ENCODE measurements at places on chromosomes 3 and 15. TPM values are rescaled to one million over a fixed set of nuclear protein-coding genes. Genes with fewer than 3 reads are reported as not detected.
A peak's percentile ranks its signal among the peaks of the same experiment; 100 is the strongest.

GRCh38 chr3:101010296-101010695, 17.1 kb upstream of the ABI3BP start:
- no peak for DNase-seq

- no peak for DNase-seq
Observed at GRCh38 chr3:100776746-100777145, 67.5 kb downstream of the TFG start.

DNA sequence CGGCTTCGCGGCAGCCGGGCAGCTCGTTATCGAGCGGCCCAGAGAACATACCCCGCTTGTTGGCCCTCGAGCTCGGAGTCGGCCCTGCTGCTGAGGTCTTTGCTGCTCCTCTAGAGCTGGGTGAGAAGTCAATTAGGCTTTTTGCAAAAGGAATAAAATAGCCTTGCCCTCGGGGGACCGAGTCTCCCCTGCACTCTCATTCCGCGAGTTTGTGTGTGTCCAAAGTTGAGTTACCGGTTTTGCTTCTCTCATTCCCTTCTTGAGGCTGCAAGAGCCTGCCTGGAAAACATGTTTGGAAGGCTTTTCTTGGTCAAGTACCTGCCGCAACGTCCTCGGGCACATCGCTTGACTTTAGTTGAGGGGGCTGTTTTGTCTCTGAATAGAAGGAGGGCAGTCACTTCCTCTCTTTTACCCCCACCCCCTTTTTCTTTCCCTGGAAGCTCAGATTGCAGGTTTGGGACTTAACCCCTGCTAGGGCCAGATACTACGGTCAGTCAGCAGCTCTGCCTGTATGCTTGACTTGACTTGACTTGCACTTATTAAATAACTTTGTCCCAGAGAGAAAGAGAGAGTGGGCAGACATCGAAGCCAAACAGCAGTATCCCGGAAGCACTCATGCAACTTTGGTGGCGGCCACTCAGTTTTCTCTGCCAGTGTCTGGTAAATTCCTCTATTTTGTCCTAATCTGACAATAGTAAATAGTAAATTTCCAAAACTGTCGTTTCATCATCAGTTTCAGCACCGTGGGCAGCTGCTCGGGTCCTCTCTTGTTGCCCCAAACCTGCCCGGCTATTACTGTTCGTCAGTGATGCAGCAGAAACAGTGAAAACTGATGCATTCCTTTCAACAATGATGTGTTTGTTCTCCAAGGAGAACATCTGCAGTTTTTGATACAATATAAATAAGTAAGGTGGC, 609 bp downstream of the RNF13 start:
- DNase-seq, result no peak

The GATM gene
- total RNA-seq, result 56.4 TPM

The CFAP92 gene
- 0.27 TPM for total RNA-seq

GRCh38 chr15:74787251-74788041, 5.6 kb downstream of the CSK start:
- peak; percentile 73 for DNase-seq

The GOLGA8S gene
- 0.40 TPM for total RNA-seq

The C3orf85 gene
- total RNA-seq, result not detected

DNA sequence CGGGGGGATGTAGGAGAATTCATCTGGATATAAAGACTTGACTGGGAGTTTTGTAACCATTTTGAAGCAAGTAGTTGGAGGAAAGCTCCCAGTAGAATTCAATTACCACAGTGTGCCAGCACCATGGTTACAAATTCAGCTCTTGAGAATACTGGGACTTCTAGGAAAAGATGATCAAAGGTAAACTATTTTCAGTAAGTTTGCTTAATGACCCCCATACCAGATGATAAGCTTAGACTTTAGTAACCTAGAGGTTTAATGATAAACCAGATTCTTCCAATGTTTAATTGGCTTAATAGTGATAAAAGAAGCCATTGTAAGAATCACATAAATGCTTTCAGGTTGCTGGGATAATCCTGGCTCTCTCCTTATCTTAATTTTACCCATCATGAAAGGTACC, 22.3 kb downstream of the AP4E1 start:
- DNase-seq, result no peak

DNA sequence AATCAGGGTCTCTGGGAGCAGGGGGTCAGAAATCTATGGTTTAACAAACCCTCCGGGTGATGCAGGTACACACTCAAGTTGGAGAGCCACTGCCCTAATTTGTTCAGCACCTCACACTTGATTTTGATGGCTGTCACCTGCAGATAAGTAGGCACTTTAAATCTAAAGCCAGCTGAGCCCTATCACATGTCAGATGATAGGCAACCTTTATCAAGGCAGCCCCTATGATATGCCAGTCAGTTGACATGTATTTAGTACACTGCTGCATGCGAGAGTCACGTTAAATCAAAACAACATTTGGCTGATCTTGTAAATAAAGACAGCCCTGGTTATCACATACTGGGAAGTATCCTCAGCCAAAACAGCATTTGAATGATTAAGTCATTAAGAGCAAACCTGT, 104.4 kb upstream of the MCTP2 start:
- DNase-seq, result no peak

The ADAMTSL3 gene
- 9.2 TPM for total RNA-seq

DNA sequence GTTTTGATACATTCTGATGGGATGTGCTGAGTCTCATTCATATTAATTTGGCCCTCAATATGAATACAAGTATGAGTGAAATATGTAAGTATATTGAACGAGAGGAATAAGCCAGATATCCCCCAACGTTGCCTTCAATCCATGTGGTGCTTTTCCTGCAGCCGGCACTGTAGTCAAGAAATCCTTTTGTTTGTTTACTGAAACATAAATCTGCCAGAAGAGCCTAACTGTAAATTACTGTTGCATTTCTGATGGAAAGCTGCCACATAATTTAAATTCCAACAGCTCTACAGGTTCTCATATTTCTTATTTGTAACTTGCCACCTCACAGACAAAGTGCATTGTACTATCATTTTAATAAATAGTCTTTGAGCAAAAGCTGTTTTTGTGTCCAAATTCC, 314.0 kb downstream of the KBTBD8 start:
- DNase-seq, result no peak

DNA sequence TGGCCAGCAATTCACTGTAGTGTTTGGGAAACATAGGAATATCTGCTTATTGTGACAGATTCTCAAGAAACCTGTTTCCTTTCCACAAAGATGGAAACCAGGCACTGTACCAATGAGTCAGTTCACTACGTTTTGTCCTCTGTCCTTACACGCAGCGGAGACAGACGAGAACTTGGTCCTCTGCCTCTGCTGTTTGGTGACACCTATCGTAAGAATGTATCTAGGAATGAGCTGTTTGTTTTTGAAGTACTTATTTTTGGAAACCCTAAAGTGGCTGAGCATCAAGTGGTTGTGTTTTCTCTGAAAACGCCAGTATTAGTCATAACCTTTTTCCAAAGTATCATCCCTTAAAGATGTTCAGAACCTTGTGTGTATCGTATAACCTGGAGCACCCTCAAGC, 93.0 kb downstream of the PGPEP1L start:
- DNase-seq, result no peak

The CCDC13 gene
- total RNA-seq, result 0.17 TPM

The SYNPR gene
- total RNA-seq, result not detected

The NOX5 gene
- not detected for total RNA-seq

The FETUB gene
- not detected for total RNA-seq

GRCh38 chr3:160540551-160540950, 24.8 kb downstream of the KPNA4 start:
- DNase-seq, result no peak

DNA sequence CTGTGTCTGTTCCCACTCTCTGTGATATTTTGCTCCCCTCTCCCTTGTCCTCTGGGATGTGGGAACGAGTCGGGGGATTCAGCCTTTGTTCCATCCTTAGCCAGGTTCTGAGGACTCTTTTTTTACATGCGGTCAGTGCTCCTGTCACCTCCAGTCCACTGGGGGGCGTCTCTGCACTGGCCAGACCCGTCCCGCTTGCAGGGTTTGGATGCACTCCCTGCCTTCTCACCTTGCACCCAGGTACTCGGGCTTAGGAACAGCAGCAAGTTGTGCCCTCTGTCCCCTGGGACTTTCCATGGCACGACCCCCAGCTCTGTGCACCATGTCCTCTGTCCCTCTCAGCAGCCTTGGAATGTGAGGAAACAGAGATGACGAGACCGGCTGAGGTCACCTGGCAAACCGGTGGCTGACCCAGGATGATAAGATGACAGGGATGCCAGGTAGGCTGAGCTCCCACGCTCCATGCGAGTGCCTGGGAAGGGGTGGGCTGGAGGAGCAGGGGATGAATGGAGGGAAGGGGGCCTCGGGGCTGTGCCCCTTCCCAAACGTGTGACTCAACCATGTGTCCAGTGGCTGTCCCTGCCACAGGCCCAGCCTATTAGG, 27.3 kb upstream of the FGD5 start:
- peak; percentile 76 for DNase-seq
